Activated naive CD4-positive, alpha-beta T cell treated with anti-CD3 and anti-CD28 coated beads for 36 hours (primary cell): ENCODE measurements at places on chromosomes 7 and 10.

GRCh38 chr10:23585666-23586065 lies 146.8 kb downstream of the OTUD1 start:
- H3K27ac ChIP-seq = no peak overlapping the region
- H3K4me3 ChIP-seq = no peak overlapping the region
- H3K27me3 ChIP-seq = no peaks in the 10 kb centered on the region
- no peaks in the 10 kb centered on the region for H3K36me3 ChIP-seq
- no peaks in the 10 kb centered on the region for H3K4me1 ChIP-seq
- no peak for DNase-seq

DNA sequence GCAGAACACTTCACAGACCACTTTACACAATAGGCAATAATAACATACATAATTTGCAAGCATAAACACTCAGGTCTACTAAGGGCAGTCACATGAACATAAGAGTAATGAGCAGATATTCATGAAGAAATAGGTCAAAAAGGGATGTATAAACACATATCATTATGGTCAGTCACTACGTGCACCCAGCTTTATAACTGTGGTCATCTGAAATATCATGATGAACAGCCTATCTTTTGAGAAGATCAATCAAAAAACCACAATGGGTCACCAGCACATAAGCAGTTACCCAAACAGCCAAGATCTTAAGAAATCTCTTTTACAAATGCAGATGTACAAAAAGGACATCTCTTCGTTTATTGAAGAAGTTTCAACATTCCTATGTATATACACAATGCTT lies 35.5 kb upstream of the DRGX start:
- H3K36me3 ChIP-seq = peaks cover 7% of the 10 kb centered on the region
- H3K27me3 ChIP-seq = peaks cover 5% of the 10 kb centered on the region
- H3K4me3 ChIP-seq = no peak overlapping the region
- DNase-seq = no peak
- no peaks in the 10 kb centered on the region for H3K4me1 ChIP-seq

DNA sequence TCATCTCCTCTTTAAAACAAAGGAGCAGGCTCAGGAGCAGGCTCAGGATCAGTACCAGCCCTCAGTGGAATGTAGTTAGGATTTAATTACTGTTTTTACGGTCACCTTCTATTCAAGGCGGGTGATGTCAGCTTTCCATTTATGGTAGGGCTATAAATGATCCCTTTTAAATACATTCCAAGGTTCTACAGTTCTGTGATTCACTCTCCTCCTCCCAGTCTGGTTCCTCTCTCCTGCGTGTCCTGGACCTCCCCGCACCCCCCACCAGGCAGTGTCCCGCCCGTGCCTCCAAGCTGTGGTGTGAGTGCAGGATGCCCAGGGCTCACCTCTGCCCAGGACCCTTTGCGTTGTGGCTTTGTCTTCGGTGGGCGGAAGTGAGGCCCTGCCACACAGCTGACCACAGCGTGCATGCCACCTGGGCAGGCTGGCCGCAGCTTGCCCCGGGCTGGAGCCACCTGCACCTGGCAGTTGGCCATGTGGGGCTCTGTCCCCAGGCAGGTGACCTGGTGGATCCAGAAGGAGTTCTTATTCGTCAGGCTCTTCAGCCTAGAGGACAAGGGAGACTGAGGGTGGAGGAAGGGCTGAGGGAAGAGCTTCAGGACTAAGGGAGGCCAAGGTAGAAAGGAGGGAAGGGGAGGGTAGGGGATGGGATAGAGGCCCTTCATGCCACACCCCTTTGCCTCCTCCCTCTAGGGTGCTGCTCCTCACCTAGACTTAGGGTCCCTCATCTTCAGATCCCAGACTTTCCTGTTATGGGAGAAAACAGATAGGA lies 9.1 kb downstream of the LOXL4 start:
- no peak overlapping the region for H3K27ac ChIP-seq
- no peaks in the 10 kb centered on the region for H3K27me3 ChIP-seq

GRCh38 chr10:16381083-16381482 lies 55.7 kb upstream of the PTER start:
- no peaks in the 10 kb centered on the region for H3K4me1 ChIP-seq
- H3K27me3 ChIP-seq = peaks cover 3% of the 10 kb centered on the region
- no peak for DNase-seq
- H3K4me3 ChIP-seq = no peak overlapping the region
- no peaks in the 10 kb centered on the region for H3K36me3 ChIP-seq

DNA sequence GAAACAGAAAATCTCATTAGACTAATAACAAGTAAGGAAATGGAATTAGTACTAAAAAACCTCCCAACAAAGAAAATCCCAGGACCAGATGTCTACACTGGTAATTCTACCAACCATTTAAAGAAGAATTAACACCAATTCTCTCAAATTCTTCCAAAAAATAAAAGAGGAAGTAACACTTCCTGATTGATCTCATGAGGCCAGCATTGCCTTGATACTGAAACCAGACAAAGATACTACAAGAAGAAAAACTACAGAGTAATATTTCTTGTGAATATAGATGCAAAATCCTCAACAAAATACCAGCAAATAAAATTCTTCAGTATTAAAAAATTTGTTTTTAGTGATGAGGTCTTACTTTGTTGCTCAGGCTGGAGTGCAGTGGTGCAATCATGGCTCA lies 21.3 kb downstream of the GCK start:
- no peaks in the 10 kb centered on the region for H3K36me3 ChIP-seq
- H3K4me3 ChIP-seq = no peak overlapping the region
- H3K27ac ChIP-seq = no peak overlapping the region
